ENCODE measurements at places on chromosomes 13 and 19. TPM values are rescaled to one million over a fixed set of nuclear protein-coding genes. Genes with fewer than 3 reads are reported as not detected.
A peak's percentile ranks its signal among the peaks of the same experiment; 100 is the strongest.

GRCh38 chr19:18932216-18932841 is 8.7 kb downstream of the HOMER3 start:
- H3K27ac ChIP-seq, result peak overlapping the region; percentile 64
- peaks cover under 1% of the 10 kb centered on the region for H3K36me3 ChIP-seq
- DNase-seq, result peak; percentile 92
- H3K4me3 ChIP-seq, result peak overlapping the region; percentile 85
- H3K4me1 ChIP-seq, result peaks cover 5% of the 10 kb centered on the region

DNA sequence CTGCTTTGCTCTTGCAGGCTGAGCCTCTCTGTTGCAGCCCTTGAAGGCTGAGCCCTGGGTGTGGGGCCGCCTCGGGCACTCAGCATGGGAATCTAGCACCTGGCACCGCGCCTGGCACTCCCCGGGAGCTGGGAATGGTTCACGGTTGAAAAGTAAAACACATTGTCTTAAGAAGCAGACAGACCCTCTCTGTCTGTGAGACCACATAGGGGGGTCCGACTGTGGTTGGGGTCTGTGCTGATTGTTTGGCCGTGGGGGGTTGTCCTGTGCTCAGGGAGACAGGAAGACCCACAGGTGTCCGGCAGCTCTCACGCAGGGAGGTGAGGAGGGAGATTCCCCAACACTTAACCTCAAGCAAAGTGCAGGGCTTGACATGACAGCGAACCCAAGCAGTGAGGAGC is 64.8 kb downstream of the SOX1 start:
- H3K36me3 ChIP-seq, result no peaks in the 10 kb centered on the region
- no peaks in the 10 kb centered on the region for H3K27me3 ChIP-seq
- DNase-seq, result no peak
- no peak overlapping the region for H3K4me3 ChIP-seq
- H3K4me1 ChIP-seq, result no peaks in the 10 kb centered on the region
- H3K27ac ChIP-seq, result no peak overlapping the region

The ZNF614 gene
- total RNA-seq, result 12.7 TPM

The SCEL gene
- total RNA-seq, result not detected

DNA sequence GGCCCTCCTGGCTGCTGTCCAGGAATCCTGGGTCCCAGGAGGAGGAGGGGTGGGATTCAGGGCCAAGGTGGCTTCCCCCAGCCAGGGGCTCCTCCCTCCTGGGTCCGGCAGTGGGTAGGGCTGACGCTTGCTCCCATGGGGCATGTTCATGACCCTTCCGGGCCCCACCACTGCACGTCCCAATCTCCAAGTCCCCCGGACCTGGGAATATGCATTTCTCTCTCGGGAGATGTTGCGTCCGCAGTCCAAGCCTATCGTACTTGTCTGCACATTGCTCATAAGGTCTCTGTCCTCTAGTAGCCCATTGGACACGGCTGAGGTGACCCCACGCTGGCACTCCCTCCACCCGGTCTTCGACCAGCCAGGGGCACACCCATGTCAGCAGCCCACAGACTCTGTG is 192.3 kb downstream of the TEX29 start:
- H3K27ac ChIP-seq, result no peak overlapping the region
- H3K27me3 ChIP-seq, result no peaks in the 10 kb centered on the region
- H3K4me3 ChIP-seq, result no peak overlapping the region
- no peaks in the 10 kb centered on the region for H3K36me3 ChIP-seq

GRCh38 chr13:79522583-79522982 is 41.6 kb downstream of the NDFIP2 start:
- peaks cover 41% of the 10 kb centered on the region for H3K36me3 ChIP-seq
- peak; percentile 87 for DNase-seq
- H3K4me3 ChIP-seq, result peak overlapping the region; percentile 75
- H3K27me3 ChIP-seq, result no peaks in the 10 kb centered on the region
- peak overlapping the region; percentile 96 for H3K27ac ChIP-seq

The ZNF723 gene
- total RNA-seq, result not detected

DNA sequence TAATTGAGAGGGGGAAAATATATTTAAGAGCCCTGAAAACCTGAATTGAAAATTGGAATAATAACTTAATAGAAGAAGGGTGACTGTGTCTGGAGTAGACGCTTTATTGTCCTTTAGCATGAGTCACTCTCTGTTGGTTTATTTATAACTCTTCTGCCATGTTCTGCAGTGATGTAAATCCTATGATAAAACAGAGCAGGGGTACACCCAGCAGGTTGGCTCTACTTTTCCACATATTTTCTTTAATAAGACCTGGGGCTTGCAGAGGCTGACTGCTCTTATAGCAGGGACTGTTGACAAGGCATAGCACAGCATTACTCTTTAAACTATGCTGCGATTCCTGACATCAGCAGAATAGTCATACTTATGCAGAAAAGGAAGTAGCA is 389.9 kb upstream of the PCDH9 start:
- no peak overlapping the region for H3K4me3 ChIP-seq
- H3K27ac ChIP-seq, result no peak overlapping the region
- no peaks in the 10 kb centered on the region for H3K27me3 ChIP-seq
- no peak for DNase-seq
- H3K36me3 ChIP-seq, result no peaks in the 10 kb centered on the region
- H3K4me1 ChIP-seq, result no peaks in the 10 kb centered on the region

DNA sequence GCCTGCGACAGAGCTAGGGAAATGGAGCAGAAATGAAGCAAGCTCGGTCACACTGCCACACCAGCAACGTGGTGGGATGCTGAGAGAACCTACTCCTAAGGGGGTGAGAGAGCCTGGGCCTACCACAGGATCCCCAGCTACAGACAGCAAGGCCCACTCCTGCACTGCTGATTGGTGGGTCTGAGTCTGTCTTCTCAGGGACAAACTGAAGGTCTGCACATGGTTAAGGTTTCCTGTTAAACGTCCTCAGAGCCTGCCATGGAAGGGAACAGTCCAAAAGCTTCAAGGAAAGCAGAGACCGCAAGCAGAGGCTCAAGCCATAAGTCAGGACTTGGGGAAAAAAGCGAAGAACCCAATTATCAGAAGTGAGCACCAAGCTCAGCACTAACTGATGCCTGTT is 53.5 kb upstream of the MED4 start:
- peaks cover 3% of the 10 kb centered on the region for H3K36me3 ChIP-seq
- no peak overlapping the region for H3K27ac ChIP-seq
- peaks cover 27% of the 10 kb centered on the region for H3K4me1 ChIP-seq
- no peaks in the 10 kb centered on the region for H3K27me3 ChIP-seq
- no peak overlapping the region for H3K4me3 ChIP-seq

DNA sequence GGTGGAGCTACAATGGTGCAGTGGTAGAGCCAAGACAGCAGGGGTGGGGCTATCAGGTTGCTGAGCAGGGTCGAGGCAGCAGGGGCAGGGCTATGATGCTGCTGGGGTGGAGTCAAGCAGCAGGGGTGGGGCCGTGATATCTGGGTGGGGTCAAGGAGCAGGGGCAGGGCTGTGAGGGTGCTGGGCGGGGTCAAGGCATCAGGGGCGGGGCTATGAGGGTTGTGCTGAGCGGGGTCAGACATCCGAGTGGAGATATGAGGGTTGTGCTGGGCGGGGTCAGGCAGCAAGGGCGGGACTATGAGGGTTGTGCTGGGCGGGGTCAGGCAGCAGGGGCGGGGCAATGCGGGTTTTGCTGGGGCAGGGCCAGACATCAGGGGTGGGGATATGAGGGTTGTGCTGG is 14.7 kb downstream of the HCN2 start:
- H3K4me3 ChIP-seq, result no peak overlapping the region
- H3K36me3 ChIP-seq, result no peaks in the 10 kb centered on the region
- peak; percentile 82 for DNase-seq
- no peaks in the 10 kb centered on the region for H3K4me1 ChIP-seq
- no peak overlapping the region for H3K27ac ChIP-seq

- H3K4me3 ChIP-seq, result no peak overlapping the region
- no peak overlapping the region for H3K27ac ChIP-seq
- H3K4me1 ChIP-seq, result peaks cover 8% of the 10 kb centered on the region
- peaks cover 20% of the 10 kb centered on the region for H3K27me3 ChIP-seq
- DNase-seq, result no peak
Measured at GRCh38 chr13:114167426-114167825, 11.6 kb upstream of the CFAP97D2 start.

The EPN1 gene
- 44.7 TPM for total RNA-seq

- H3K4me1 ChIP-seq, result peaks cover 66% of the 10 kb centered on the region
- H3K4me3 ChIP-seq, result no peak overlapping the region
- no peak overlapping the region for H3K27ac ChIP-seq
- peak; percentile 78 for DNase-seq
- peaks cover 4% of the 10 kb centered on the region for H3K27me3 ChIP-seq
- H3K36me3 ChIP-seq, result peaks cover 33% of the 10 kb centered on the region
Measured at GRCh38 chr19:16376649-16377048, 52.0 kb downstream of the KLF2 start.

The KANK2 gene
- 3.0 TPM for total RNA-seq

GRCh38 chr19:1935484-1936208 is 5.3 kb upstream of the CSNK1G2 start:
- peaks cover 28% of the 10 kb centered on the region for H3K36me3 ChIP-seq
- no peaks in the 10 kb centered on the region for H3K27me3 ChIP-seq
- H3K4me3 ChIP-seq, result no peak overlapping the region
- H3K27ac ChIP-seq, result no peak overlapping the region

The TTC9B gene
- total RNA-seq, result not detected

DNA sequence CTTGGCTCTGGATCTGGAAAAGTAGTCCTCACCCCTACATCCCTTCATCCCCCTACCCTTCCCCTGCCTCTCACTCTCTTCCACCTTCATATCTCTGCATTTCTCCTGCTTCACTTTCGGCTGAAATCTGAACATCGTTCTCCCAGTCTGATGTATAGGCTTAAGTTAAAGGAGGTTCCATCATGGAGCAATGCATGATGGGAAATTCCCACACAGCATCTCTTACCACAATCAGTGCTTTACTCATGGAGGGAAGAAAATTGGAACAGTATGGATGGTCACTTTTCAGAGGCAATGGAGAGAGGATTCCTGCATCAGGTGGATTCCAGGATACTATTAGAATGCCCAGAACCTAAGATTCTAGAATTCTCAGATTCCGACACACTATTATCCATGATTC is 6.1 kb upstream of the KLK8 start:
- no peak overlapping the region for H3K27ac ChIP-seq
- H3K27me3 ChIP-seq, result peaks cover 4% of the 10 kb centered on the region
- no peak for DNase-seq

Data from activated CD4-positive, alpha-beta T cell treated with anti-CD3 and anti-CD28 coated beads, Interleukin-2, amount 10 ng/mL, durations not matched to agents 24 days and 14 days (primary cell).